ENCODE measurements at places on chromosomes 16 and 17.

GRCh38 chr17:65794572-65794971 lies 233.1 kb upstream of the AXIN2 start:
- DNase-seq: peak; percentile 14

GRCh38 chr16:18933501-18933900 lies 7.3 kb upstream of the SMG1 start:
- DNase-seq: no peak

DNA sequence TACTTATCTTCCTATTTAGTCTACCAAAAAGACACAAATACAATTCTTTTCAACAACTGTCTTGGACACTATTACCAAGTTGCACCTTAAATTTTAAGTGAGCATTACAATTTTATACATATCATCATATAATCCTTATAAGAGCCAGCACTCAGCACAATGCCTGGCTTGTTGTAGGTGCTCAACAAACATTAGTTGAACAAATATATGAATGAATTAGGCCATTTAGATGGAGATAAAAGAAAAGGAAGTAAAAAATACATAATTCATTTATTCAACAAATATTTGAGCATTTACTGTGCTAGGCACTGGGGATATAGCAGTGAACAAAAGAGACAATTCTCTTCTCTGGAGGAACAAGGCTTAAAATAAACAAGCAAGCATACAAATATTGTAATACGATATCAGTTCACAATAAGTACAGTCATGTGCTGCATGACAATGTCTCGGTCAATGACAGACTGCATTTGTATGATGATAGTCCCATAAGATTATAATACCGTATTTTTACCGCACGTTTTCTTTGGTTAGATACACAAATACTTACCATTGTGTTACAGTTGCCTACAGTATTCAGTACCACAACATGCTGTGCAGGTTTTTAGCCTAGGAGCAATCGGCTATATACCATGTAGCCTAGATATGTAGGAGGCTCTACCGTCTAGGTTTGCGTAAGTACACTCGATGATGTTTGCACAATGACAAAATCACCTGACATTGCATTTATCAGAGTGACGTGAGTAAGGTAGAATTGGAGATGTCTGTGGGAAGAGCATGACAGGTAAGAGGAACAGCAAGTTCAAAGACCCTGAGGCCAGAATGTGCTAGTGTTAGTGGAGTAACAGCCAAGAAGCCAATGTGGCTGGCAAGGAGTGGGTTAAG lies 86.4 kb upstream of the HS3ST2 start:
- no peak for DNase-seq

DNA sequence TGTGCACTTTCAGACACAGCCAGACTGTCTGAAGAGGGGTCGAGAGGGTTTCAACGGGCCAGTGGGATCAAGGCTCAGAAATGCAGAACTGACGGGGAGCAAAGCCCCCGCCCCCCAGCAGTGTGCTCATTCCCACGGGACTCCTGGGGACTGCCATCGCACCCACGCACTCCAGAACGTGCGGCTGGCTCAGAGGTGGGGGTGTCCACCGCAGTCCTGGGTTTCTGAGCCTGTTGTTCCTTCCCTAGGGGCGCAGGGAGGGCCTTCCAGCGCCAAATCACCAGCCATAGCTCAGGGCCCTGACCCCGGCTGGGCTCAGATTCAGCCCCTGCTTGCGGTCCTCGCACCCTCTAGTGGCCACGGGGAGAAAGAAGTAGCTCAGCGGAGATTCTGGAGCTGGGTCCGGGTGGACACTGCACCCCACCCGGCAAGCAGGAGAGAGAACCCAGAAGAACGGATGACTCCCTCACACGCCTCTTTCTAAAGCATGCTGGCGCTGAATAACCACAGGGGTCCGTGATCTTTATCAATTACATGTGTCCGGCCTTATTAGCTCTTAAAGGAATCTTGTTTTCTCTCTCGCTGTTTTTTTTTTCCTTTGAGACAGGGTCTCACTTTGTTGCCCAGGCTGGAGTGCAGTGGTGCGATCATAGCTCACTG lies 45.0 kb upstream of the USP7 start:
- DNase-seq: peak; percentile 52

DNA sequence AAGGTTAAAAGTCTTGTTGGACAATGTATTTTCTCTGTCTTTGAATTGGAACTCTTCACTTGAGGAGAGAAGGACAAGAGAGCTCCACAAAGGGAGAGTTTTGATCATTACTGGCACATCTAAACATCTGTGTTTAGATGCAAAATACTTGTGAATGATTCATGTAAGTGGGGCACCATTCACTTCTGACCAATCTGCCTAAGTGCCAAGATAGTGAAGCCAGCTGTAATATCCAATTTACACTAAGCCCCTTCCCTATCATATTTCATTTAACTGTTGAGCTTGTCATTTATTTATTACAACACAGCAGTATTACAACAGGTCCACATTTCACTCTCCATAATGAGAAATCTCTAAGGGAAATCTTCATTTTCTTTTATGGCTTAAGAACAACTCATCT lies 832.3 kb upstream of the GOT2 start:
- no peak for DNase-seq

DNA sequence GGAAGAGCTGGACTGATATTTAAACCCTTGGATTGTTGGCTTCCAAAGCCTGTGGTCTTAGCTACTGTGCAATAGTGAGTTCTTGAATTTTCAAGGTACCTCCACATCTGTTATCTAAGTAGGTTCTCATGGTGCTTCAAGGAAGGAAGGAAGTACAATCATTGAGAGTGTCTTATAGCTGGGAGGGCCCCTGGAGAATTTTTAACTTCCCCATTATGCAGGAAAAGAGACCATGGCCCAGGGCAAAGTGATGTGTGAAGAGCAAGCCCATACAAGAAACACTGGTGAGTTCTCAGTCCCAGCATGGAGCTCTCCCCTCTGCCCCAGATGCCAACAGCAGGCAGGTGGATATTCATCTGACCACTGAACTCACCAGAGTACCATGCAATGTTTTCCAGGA lies 169.0 kb upstream of the IRX6 start:
- no peak for DNase-seq

DNA sequence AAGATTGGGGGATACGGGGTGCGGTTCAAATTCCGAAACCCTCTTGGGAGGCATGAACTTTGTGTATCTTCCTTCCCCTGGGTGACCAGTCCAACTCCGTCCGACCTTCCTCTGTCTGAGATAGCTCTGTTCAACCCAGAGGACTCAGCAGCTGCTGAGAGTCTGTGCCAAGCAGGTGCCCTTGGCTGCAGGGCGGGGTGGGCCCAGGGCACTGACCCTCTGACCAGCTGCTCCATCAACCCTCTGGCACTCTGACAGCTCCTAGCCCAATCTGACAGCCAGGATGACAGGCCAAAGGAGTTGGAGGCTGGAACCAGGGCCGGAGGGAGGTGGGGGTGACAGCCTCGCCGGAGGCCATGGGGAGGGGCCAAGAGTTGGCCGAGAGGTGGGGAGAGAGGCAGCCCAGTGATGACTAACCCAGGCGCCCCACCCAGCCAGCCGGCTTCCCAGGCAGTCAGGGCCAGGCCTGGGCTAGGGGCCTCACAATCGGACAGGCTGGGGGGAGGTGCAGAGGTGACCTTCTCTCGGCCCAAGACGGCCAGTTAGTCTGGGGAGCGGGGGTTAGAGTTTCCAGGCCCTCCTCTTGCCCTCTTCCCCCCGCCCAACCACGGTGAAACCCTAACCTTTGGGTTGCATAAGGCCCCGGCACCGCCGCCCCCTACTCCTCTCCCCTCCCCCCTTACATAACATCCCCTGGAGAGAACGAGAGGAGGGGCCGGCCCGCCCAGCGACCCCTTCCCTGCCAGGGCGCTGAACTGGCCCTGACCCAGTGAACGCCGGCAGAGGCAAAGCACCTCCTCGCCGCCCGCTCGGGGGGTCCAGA lies 5.0 kb upstream of the TLCD2 start:
- DNase-seq: peak; percentile 35

DNA sequence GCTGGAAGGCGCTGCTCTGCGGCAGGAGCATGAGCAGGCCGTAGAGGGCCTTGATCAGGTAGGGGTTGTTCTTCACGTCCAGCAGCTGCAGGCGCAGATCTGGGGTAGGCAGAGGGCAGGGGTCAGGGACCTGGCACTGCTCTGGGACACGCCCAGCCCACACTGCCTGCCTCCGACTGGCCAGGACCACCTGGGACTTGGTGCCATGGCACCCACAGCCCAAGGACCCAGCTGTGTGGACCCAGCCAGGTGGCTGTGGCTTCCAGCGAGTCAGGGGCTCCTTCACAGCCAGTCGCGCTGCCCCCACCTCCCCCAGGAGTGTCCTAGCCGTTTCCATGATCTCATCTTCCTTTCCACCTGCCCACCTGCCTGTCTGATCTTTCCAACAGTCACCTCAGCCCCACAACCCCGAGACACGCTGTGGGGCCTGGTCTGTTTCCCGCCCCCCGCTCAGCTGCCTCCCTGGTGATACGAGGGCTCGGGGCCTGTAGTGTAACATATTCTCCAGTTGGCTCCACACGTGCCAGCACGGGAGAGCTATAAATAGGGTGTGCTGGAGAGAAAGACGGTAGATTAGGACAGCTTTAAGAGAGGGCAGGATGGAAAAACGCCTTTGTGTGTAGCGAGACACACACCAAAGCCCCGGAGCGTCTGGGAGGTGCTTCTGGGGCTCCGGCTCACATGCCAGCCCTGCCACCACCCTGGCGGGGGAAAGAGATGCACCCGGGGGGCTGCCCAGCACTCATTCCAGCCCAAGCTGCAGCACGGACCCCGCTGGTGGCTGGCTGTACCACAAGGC lies 7.2 kb upstream of the MTSS2 start:
- DNase-seq: peak; percentile 98

Measured in SHP77 (cell line).